ENCODE measurements at places on chromosomes 7 and 10.
A peak's percentile ranks its signal among the peaks of the same experiment; 100 is the strongest.

DNA sequence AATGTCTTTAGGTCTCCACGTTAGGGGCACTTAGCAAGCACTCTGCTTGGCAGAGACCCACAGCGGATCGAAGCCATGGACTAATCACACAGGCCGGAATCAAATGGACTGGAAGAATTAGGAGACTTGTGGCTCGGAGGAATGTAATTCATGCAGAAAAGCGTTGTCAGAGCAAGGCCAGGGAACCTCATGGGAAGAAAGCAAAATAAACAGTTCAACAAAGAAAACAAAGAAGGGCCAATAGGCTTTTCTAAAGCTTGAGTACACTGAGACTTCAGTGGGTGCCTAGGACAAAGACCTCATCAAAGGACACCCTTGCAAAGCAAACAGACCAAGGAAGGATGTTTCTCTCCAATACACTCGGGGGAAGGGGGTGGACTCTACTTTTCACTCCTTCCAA, 171.1 kb downstream of the GLI3 start:
- DNase-seq: no peak

GRCh38 chr10:867807-868206, 63.7 kb downstream of the LARP4B start:
- DNase-seq: no peak

GRCh38 chr7:157445246-157445955, 108.6 kb downstream of the DNAJB6 start:
- DNase-seq: no peak

DNA sequence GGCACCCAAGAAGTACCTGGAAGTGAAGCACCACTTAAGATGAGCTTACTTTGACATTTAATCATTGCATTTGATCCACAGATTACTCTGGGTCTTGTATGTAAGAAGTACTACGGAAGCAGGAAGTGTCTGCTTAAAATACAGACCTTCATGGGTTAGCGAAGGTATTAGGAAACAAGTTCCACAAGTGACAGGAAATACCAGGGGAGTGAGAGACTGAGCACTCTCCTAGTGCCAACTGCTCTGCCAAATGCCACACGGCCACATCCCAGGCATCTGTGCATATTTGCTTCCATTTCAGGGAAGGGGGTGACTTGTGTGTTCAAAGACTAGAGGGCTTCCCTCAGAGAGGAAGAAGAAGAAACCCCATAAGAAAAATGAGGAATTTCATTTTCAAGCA, 57.2 kb upstream of the ANK3 start:
- DNase-seq: no peak

- no peak for DNase-seq
Measured at GRCh38 chr10:73824146-73824725, 12.8 kb upstream of the NDST2 start.

DNA sequence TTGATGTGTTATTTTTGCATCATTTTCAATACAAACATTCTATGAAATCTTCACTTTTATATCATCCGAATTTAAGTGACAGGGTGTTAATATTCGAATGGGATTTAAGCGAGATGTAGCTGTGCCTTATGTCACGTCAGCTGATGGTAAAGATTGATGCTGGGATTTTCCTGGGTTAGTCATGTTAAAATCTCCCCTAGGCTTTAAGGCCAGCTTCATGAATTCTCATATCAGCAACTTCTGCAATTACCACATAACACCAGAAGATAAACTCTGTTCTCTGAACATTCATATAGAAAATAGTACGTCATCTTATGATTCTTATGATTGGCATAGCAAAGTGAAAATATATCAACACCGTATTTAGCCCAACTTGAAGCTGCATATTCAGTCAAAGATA, 669.2 kb downstream of the PCDH15 start:
- DNase-seq: no peak

DNA sequence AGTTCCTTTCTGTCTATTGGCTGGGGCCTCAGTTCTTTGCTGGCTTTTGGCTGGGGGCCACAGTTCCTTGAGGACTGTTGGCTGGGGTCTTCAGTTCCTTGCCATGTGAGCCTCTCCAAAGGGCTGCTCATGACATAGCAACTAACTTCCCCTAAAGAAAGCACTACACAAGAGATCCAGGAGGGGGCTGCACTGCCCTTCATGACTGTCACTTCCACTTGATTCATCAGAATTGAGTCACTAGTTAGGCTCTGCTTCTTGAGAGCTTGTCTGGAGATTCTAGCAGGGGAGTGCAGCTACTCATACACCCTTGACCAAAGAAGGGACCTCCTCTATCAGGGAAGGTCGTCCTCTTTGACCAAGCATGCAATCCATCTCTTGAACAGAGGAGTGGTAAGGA, 38.0 kb upstream of the MKX start:
- no peak for DNase-seq

- no peak for DNase-seq
Measured at GRCh38 chr7:41038211-41038610, 664.7 kb downstream of the INHBA start.

GRCh38 chr7:115693779-115694178, 336.8 kb downstream of the TFEC start:
- DNase-seq: no peak

DNA sequence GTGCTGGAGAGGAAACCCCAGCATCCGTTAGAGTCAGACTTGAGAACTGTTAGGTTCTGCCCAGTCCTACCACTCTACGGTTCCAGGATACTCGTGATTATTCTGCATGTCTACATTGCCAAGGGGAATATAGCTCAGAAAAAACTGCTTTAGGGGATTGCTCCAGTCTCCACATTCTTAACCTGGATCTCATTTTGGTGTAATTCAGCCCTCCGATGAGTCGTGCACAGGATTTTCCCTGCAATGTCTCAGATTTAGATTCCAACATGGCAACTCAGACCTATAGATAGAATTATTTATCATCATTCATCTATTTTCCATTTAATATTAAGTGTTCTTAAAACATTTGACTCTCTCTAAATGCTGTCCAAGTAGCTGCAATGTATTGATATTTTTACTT, 121.1 kb upstream of the ZEB1 start:
- no peak for DNase-seq

DNA sequence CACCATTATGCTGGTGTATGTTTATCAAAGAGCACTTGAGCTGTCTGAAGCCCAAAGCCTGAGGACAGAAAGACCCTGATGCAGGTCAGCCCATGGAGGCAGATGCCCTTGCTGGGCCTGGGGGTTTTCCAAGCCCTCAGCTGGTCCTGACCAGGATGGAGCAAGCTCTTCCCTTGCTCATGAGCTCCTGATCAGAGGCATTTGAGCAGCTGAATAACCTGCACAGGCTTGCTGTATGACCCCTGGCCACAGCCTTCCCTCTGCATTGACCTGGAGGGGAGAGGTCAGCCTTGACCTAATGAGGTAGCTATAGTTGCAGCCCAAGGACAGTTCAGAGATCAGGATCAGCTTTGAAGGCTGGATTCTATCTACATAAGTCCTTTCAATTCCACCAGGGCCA, 13.0 kb downstream of the AQP1 start:
- peak; percentile 37 for DNase-seq

GRCh38 chr10:133327651-133328357, 8.9 kb downstream of the CALY start:
- DNase-seq: no peak

GRCh38 chr10:34003561-34003960, 669.1 kb upstream of the NRP1 start:
- DNase-seq: no peak

DNA sequence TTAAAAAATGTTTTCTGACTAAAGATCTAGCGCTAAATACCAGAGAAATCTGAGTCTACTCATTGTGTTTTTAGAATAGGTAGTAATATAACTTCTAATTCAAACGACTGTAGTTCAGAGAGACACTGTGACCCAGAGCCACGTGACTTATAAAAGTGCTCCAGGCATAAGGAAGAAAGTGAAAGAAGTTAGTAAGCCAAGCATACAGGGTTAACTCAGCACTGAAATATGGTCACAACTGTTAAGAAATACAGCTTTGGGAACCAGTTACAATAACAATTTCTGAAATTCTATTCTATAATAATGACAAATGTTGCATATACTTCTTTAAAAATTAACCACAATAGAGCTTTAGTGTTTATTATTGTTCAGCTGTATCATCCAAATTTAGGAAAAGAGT, 119.1 kb downstream of the TFEC start:
- DNase-seq: no peak

DNA sequence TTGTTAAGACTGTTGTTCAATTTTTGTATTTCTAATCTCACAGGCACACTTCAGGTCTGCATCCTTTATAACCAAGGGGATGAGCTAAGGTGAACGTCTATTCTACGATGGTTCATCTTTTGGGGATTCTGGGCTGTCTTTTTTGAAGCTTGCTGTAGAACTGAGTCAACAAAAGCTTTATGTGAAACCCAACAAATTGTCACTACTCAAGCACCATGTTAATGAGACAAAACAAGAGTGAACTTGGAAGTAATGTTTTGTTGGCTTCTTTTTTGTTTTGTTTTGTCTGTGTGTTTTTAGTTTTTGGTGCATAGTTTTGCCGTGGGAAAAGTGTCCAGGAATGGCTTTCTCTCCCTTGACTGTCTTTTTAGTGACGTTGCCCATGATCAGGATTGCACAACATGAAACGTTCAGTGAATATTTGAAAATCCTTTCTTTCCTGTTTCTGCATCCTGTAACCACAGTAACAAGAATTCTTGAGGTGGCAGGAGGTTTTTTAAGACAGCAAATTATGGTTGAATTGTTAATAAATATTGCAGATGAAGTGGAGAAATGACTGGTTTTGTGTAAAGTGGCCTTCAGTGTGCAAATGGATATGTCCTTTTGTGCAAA, 65.6 kb downstream of the WIPF3 start:
- DNase-seq: no peak

DNA sequence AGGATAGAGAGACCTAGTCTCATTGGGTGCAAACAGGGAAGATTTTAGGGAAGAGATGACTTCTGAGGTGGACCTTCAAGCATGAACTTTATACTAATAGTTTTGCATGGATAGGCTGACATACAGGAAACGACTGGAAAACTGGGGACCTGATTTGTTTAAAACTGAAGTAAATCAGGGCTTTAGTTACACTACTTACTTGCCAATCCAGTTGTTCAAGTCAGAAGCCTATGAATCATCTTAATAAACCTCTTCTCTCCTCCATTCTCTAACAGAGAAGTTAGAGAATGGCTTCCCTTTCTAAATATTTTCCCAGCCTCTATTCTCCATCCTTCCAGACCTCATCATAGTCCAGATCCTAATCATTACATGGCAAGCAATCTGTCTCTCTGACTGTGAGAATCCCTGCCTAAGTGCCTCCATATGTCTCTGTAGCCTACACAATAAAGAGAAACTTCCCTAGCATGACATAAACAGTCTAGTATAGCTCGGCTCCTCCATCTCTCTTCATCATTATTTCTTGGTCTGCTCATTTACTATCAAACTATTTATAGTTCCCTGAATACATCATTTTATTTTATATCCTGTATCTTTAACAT, 55.8 kb downstream of the PRKG1 start:
- no peak for DNase-seq

GRCh38 chr10:68697106-68697505, 23.9 kb upstream of the CCAR1 start:
- DNase-seq: no peak

DNA sequence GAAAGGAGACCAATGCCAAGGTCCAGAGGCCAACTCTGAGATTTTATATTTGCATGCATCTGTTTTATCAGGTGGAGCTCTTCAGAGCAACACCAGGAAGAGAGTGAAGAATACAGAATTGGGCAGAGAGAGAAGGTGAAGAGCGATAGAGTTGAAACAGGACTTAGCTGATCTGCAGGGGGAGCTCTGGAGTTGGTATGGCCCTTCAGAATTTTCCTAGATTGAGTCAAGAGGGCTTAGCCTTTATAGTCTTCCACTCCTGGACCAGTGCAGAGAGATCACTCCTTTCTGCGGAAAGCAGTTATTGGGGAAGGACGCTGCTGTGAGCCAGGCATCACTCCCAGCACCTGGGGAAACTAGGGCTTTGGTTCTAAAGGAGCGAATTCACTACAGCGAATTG, 105.0 kb upstream of the DGKB start:
- DNase-seq: no peak

GRCh38 chr7:102082693-102083368, 203.8 kb upstream of the SH2B2 start:
- no peak for DNase-seq

GRCh38 chr7:27245798-27246691, 3.4 kb downstream of the EVX1 start:
- peak; percentile 57 for DNase-seq

GRCh38 chr10:111203615-111204014, 126.8 kb downstream of the ADRA2A start:
- DNase-seq: no peak

DNA sequence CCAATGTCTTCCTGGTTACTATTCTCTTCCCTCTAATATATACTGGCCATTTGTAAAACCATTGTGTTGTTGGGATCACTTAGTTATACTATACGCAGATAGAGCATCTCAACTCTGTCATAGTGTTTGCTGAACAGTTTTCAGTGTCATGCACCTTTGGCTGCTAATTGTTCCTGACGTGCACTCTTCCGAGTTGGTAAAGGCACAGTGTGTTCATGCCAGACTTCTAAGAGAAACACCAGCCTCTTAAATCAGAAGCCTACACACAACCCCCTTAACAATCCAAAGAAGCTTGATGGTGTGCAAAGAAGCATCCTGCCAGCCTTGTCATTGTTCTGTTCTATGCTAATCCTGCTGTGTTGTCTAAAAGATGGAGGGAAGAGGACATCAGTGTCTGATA, 131.1 kb downstream of the MAPK8 start:
- DNase-seq: no peak

DNA sequence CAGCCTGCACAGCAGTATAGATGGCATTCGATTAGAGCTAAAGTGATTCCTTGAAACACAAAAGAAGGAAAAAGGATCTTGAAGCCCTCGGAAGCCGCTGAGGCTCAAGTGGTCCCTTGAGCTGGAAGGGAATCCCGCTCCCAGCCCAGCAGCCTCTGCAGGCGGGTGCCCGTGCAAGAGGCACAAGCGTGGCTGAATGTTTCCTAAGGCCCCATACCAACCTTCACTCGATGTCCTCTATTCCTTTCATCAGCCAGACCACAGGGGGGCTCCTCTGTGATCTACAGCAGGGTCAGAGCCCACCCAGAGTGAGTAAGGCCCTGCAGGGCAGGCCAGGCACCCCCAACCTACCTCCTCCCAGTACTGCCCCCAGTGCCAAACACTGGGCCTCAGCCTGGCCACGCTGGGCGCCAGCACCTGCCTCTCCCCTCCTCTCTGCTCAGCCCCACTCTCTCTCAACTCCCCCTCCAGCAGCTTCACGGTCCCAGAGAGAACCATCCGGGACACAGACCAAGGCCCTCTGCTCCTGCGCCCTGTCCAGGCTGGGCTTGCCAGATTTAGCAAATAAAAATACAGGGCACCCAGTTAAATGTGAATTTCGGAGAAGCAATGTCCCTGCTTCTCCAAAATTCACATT, 30.5 kb downstream of the EBF3 start:
- DNase-seq: no peak
